ENCODE measurements at places on chromosomes 1 and 21.

GRCh38 chr1:74412244-74412643 is 100.2 kb downstream of the LRRC53 start:
- no peak for DNase-seq

DNA sequence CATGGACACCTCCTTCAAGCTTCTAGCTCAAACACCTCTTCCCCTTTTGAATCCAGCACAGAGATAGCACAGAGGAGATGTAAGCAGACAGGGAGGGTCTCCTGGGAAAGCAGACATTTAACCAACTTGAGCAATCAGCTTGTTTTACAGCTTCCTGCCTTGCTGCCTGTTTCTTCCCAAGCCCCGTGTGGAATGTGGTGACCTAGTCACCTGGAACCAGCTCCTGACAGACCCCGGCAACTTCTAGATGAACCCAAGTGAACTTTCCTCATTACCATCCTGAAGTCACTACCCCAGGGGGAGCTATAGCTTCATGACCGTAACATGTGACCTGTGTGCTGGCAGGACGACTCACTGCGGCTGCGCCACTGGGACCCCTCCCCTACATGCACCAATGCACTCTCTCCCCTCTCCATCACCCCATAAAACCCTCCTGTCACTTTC is 24.1 kb upstream of the TTF2 start:
- DNase-seq, result no peak

GRCh38 chr1:212287261-212287895 is 2.2 kb downstream of the PPP2R5A start:
- no peak for DNase-seq

DNA sequence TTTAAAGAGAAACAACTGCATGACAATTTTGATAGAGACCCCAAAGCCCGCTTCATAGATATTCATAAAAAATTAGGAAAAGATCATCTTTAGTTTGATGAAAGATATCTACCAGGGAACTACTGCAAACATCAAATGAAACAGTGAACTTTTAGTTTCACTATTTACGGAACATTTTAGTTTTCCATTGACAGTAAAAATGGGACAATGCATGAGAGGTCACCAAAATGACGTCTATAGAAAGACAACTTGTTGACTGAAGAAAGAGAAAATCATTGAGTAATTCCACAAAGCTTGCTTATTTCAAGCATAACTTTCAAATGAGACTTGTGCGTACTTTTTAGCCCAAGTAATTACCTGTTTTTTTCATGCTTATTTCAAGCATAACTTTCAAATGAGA is 411.4 kb downstream of the HLX start:
- no peak for DNase-seq

- no peak for DNase-seq
Observed at GRCh38 chr1:221695301-221695700, 46.6 kb downstream of the DUSP10 start.

DNA sequence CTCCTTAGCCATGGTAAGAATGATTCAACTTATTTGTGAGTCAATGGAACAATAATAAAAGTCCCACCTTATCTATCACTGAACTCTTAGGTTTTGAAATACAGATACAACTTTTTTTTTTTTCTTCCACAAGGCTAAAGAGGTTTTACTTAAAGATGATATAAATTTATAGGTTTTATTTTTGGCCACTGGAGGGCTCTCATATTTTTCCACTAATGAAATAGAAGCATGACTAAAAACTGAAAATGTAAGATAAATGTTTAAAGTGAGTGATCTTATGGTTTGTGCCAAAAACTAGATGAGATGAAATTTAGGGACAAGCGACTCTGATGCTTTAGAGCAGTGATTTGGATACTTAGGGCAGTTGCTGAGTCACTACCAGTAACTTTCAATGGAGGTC is 499.0 kb downstream of the NUF2 start:
- no peak for DNase-seq

DNA sequence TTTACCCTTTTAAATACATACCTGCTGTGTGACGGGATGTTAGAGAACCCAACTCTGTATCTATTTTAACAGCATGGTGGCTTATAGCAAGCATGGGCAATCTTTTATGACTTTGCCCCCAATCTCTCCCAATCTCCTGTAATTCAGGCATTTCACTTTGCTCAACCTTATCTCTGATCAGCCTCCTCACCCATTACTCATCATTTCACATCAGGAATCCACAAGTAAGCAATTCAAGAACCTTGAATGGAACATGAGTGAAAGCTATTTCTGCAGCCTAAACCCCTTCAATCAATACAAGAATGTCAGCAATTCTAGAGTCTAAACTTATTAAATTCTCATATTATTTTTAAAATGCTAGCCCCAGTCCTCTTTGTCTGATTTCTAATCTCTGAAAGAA is 199.8 kb downstream of the ST6GALNAC3 start:
- no peak for DNase-seq

- peak; percentile 36 for DNase-seq
Observed at GRCh38 chr1:84715342-84716019, 25.2 kb upstream of the SSX2IP start.

DNA sequence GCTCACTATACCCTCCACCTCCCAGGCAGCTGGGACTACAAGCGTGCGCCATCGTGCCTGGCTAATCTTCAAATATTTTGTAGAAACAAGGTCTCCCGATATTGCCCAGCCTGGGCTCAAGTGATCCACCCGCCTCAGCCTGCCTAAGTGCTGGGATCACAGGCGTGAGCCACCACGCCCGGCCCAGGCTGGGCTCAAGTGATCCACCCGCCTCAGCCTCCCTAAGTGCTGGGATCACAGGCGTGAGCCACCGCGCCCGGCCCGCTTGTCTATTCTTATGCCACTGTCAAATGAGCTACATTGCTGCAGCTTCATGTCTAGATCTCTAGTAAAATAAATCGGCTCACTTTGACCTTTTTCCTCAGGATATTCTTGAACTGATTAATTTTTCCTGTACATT is 107.7 kb upstream of the COL6A1 start:
- DNase-seq, result no peak

DNA sequence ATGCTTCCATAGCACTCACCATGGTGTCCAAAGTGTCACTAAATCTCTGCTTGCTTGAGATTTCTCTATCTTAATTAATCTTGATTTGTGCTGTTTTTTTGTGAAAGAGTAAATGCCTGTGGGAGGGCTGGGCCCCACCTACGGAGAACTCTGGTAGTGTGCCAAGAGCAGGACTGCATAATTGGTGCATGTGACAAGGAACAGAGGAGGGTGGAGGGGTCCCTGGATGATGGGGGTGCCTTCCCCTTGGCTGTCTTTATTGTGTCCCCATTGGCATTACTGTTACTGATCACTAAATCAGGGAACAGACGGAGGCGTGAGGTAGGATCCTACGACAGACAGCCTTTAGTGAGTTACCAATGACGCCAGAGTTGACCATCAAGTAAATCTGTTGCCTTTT is 223.4 kb downstream of the DISC1 start:
- no peak for DNase-seq

- DNase-seq, result no peak
Observed at GRCh38 chr1:230758709-230759368, 11.7 kb downstream of the CAPN9 start.

DNA sequence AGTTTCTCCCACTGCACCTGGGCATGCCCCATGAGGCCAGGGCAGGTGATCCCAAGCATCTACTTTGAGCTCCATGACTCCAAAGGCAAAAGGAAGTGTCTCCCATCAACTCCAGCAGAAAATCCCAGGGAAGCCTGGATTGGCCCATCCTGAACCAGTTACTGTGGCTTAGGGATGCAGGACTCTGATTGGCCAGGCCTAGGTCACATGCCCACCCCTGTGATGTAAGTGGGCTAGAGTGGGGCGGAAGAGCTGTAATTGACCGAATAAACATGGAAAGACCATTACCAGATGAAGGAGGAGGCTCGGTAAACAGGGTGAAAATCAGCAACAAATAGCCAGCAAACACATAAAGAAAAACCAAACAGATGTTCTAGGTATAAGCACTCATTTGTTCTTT is 45.2 kb downstream of the MATN1 start:
- no peak for DNase-seq

GRCh38 chr1:43999455-43999854 is 8.1 kb downstream of the CCDC24 start:
- no peak for DNase-seq

DNA sequence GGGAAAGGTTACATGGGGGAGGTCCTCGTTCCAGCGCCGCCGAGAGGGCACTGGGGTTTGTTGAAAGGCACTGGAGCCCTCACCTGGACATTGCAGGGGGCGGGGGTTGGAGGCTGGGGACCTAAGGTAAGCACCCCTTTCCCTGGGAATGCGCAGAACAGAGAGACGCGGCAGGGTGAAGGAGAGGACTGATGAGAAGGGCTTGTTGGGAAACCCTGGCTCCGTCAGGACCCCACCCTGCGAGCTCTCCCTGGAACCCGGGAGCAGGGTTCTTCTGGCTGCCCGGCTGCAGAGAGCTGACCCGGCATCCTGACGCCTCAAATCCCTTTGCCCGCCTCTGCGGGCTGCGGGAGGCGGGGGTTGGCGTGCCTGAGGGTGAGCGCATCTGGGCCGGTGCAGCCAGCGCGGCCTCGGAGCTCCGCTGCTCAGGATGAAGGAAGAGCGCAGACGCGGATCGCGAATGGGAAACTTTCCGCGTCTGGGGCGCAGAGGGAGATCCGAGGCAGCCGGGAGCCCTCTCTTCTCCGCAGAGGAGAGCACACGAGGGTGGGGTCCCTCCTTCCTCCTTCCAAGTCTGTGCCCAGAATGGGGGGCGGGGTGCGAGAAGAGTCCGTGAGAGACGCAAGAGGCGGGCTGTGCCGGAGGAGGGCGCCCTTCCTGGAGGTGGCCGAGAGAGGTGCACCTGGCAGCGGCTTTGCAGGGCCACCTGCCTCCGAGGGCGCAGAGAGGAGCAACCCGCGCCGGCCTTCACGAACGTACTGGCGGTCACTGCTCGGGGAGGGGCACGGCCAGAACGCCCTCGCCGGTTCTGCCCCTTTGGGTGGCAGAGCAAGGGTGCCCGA is 2.4 kb downstream of the IGSF21 start:
- no peak for DNase-seq

GRCh38 chr1:234169161-234169849 is 204.0 kb upstream of the COA6 start:
- DNase-seq, result no peak

DNA sequence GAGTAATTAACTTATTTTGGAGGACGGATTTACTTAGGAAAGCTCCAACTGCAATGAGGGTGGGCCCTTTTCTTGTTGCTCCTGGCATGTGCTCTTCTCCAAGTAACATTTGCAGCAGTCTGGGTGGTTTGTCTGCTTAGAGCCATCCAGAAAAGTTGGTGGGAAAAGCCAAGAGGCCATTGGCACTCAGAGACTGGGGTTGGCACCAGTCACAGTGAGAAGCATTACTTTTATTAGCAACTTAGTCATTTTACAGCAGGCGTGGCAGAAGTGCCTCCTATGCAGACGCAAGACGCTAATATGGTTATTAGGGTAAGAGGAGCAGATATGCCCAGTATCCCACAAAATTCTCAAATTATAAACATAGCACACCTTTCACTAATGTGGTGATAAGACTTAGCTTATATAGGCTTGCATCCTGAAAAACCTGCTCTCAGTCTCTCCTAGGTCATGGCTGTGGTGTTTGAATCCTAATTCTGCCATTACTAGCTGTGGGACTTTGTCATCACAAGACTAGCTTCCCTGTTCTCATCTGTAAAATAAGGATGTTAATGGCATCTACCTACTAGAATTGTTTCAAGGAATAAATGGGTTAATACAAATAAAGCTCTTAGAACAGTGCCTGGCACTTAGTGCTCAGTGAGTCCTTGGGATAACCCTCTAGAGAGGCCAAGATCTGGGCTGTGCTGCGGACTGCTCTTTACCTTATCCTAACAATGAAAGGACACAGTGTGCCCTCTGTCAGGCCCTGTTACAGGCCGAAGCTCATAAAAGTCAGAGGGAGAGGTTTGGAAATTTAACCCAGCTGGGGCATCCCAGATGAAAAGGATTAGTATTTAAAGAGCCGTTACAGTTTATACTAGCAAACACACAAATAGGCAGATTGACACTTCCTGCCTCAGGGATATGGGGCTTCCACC is 154.6 kb downstream of the ROR1 start:
- DNase-seq, result no peak

DNA sequence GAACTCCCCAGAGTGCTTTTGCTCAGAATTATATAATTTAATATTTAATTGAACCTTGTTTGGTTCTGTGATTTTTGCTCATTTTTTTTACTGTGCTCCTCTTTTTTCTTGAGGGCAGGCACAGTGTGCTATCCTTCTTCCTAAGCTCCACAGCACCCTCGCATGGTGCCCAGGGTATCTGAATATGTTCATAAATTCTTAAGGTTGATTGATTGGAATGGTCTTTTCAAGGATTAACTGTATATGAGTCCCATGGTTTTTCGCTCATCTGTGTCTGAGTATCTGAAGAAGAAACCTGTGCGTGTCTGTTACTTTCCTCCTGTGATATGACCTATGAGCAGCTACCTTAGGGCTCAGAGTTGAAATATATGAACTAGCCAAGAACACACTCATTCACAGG is 393.7 kb downstream of the HLX start:
- no peak for DNase-seq

DNA sequence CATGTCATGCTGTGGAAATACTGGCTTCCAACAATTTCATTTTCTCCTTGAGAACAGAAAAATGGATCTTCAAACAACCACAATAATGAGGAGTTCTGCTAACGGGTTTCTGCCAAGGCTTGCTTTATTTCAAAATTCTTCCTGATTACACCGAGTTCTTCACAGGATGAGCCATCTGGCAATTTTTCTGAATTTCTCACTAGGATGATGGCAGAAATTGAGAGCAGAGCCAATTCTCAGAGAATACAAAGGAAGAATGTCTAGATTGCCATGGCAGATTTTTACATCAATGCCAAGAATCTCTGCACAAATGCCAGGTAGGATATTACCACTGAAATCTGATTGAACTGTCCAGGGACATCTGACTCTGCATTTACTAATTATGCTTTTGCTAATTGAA is 619.0 kb upstream of the CHRM3 start:
- no peak for DNase-seq

- DNase-seq, result no peak
Observed at GRCh38 chr1:169421309-169421708, 6.0 kb downstream of the CCDC181 start.

DNA sequence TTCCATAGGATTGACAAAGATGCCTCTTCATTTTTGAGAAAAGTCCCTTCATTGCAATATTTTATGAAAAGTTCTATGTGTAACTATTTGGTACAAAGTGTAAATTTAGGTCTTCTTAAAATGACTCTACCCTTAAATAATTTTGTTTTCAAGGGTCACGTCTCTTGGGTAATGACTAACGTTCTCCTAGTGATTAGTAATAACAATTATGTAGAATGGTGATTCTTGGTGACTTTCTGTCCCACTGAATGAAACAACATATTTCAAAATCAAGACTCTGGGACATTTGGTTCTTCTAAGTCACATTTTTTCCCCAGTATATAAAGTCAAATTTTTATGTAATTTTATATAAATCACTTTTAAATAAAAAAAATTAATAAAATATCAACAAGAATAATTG is 277.5 kb upstream of the ADAMTS5 start:
- no peak for DNase-seq

- no peak for DNase-seq
Observed at GRCh38 chr1:44158871-44159270, 17.4 kb upstream of the KLF18 start.
